ENCODE measurements at places on chromosomes 2 and 18.

GRCh38 chr2:231634951-231635875 lies 42.5 kb downstream of the TEX44 start:
- no peak for DNase-seq

- DNase-seq = no peak
Observed at GRCh38 chr2:167750675-167751074, 496.7 kb downstream of the STK39 start.

DNA sequence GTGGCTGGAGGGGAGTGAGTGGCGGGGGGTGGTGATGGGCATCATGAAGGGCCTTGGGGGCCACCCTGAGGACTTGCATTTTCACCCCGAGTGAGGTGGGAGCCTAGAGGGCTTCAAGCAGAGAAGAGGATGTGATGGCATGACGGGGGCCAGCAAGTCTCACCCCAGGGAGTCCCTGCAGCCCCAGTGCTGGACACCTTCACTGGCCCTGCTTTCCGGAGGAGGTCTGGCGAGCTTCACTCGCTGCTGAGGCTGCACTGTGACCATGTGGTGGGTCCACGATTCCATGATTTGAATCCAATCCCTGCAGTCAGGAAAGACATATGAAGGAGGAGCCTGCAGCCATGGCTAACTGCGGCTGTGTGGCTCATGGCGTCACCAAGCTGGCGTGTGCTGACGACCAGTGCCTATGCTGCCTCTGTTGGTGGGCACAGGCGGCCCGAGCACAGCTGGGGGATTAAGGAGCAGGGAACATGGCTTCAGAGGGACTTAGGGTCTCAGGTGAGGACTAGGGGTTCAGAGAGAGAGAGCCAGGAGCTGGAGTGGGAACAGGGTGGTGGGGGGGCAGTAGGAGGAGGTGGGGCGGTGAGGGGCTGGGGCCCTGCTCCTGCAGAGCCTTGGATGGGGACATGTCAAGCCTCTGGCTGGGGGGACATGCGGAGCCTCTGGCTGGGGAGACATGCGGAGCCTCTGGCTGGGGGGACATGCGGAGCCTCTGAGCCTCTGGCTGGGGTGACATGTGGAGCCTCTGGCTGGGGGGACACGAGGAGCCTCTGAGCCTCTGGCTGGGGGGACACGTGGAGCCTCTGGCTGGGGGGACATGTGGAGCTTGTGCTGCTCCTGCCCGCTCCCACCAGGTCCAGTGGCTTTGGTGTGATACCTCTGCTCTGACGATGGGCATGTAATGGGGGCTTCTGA lies 3.6 kb downstream of the ZAP70 start:
- no peak for DNase-seq

DNA sequence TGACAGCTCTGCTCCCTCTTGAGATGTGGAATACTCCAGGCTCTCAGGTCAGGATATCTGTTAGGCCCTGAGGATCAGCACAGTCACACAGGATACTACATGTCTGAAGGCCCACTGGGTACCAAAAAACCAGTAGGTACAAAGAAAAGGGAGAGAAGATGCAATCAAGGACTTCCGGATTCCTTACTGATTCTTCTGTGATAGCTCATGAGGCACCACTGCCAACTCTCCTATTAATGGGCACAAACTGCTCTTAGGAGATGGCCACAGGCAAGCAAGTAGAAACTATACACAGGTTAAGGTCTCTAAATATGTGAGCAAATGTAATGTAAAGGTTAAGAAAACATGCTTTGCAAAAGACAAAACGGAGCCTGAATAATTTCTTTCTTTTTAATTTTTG lies 3.5 kb downstream of the TMEM127 start:
- no peak for DNase-seq

DNA sequence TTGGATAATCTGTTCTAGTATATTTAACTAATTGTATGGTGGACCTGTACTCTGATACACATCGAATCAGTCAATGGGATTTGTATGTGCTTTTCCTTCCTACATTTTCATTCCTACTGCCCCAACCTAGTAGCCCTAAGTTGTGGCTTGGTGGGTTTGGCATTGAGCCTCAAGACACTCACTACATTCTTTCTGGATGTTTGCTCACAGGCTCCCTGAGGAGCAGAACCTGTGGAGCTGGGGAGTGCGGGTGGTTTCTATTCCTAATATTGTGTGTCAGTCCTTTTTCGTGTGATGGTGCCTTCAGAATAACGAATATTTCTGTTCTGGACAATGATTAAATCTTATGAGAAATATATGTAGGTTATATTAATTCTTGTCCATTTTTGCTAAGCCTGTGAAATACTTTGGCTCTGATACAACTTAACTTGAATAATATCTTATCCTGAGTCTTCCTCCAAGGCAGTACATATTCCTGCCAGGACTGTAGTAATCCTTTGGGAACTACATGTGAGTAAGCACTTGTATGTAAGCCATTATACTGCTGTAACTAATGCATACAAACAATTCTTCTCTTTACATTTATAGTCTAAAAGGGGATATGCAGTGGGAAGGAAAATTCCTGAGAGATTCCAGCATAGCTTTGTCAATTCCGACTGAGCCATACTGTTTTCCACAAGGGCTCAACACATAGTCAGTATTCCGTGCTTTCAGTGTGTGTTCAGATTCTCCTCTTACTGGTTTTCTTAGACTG lies 150.6 kb downstream of the AGPS start:
- no peak for DNase-seq

All from NCI-H1105 treated with DMSO at 0.1 percent for 48 hours (cell line).